Stimulated activated CD8-positive, alpha-beta memory T cell treated with anti-CD3 and anti-CD28 coated beads, Interleukin-4, amount 100 ng/mL, for 1 hour (primary cell): ENCODE measurements at places on chromosomes 6 and 20.

GRCh38 chr6:139369068-139369467, 5.4 kb downstream of the CITED2 start:
- DNase-seq, result no peak

- no peak for DNase-seq
Measured at GRCh38 chr6:166109608-166110007, 58.0 kb downstream of the TBXT start.

DNA sequence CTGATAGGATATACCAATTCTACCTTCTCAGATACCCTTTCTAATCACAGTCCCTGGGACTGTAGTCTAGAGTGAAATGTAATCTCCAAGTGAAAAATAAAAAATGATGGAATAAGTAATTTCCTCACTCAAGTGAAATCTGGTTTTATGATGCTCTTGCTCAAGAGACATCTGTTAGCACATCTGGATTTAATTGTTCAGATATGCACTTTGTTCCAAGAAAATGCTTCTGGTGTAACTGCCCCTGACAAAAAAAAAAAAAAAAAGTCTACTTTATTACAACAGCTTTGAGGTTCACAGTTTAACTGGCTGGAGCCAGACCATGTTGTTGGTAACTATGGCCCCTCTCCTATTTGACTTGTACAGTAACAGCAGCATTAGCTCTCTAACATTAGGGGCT, 251.8 kb downstream of the BTBD9 start:
- DNase-seq, result no peak

DNA sequence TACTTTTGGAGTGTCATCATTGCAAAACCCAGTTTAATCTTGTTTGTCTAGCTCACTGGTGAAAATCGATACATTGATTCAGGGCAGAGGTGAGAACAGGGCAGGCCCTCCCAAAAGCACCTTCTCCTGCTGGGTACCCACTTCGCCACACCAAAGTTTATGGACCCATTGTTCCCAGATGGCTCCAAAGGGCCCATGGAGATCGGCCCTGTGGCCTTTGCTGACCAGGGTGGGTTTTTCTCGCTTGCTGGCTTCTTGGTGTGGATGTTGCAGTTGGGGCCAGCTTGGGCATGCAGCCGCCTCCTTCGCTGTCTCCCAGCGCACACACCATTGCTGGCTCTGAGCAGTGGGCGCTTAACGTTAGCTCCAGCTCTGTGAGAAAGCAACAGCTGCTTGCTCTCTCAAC, 178.1 kb upstream of the PDE10A start:
- no peak for DNase-seq

GRCh38 chr6:36349240-36349639, 12.6 kb upstream of the BNIP5 start:
- no peak for DNase-seq

- DNase-seq, result no peak
Measured at GRCh38 chr6:53979468-53980067, 131.7 kb upstream of the MLIP start.
